ENCODE measurements at places on chromosomes 7 and 10.

DNA sequence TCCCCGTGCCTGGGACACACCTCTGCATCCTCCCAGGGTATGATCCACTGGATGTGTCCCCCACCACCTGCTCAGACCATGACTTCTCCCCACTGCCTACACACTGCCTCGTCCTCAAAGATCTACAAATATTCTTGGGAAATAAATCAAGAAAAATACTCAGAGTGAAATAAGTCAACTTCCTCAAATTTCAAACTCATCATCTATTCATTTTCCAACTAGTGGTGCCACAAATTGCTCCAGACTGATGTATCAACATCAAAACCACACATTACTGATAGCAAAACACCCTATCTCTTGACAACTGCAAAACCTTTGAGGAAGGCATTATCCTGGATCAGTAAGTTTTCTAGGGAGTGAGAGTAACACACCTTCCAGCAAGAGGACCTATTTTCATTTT lies 87.7 kb downstream of the GRB10 start:
- no peak for DNase-seq

- no peak for DNase-seq
Observed at GRCh38 chr7:41205600-41205999, 497.3 kb downstream of the INHBA start.

DNA sequence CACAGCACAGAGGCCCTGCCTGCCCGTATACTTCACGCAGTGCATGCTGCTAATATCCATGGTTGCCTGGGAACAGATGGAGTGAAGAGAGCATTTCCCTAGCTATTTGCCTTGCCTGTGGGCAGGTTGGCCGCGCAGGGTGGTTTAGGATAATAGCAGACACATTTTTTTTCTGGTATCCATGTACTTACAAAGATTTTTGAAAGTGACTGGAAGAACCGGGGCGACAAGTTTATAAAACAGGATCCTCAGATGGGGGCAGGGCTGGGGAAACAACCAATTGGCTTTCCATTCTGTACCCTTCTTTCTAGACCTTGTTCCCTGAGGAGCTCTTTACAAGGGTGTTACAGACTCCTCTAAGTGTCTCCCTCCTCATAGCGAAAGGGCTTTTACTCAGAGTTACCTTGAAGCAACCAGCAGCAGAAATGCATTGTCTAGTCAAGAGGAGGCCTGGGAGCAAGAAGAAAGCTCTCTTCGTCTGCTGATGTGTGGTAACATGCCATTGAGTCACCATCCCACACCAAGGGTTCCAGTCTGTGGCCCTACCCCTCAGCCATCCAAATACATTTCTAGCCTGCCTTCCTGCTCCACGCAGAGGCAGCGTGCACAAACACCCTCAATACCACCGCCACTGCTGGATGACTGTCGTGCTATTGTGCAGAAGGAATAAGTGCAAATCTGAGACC lies 31.5 kb downstream of the MTURN start:
- no peak for DNase-seq

GRCh38 chr10:3277566-3277965 lies 105.0 kb upstream of the PITRM1 start:
- DNase-seq = no peak

DNA sequence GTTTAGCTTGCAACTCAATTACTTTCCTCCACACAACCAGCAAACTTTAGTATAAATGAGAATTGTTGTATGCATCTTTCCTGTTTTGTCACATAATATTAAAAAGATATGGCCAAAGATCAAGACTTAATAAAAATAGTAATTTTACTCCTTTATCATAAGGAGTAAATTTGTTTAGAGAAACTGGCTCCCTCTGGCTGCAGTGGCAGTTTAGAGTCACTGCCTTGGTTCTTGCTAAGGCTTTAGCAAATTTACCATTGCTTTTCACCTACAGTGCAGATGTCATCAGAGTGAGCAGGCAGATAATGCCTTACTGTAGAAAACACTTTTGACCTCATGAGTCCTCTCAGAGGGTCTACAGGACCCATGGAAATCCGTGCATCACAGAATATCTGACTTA lies 2.6 kb downstream of the PRPF18 start:
- no peak for DNase-seq

DNA sequence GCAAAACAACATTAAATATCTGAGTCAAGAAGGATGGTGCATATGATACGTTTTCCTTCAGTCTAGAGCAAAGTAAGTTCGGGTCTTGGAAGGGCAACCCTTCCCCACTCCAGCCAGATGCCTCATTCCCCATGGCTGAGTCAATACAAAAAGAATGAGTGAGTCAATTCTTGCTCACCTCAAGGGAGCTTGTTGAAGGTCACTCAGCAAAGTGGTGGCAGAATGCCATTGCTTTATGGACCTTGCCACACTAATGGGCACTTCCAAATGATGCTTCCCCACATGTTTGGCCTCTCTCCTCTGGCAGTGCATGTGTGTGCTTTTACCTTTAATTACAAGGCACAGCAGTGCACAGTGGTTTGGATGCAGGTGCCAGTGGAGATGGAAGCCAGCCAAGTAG lies 296.5 kb downstream of the SORCS3 start:
- DNase-seq = no peak

Data from activated T-cell treated with anti-CD3 and anti-CD28 coated beads for 4 hours (primary cell).